ENCODE measurements at places on chromosomes 1 and 21. TPM values are rescaled to one million over a fixed set of nuclear protein-coding genes. Genes with fewer than 3 reads are reported as not detected.

Gene CELA3A
- total RNA-seq, result not detected

Gene PADI3
- not detected for total RNA-seq

Gene OR2T1
- not detected for total RNA-seq

Gene SV2A
- 17.9 TPM for total RNA-seq

Gene DIO1
- total RNA-seq, result not detected

Gene GUCA2A
- total RNA-seq, result not detected

Gene HTR6
- total RNA-seq, result not detected

Gene ADORA3
- total RNA-seq, result not detected

- H3K36me3 ChIP-seq, result no peaks in the 10 kb centered on the region
- DNase-seq, result no peak
- H3K4me1 ChIP-seq, result no peaks in the 10 kb centered on the region
Measured at GRCh38 chr1:77467021-77467595, 185.3 kb downstream of the AK5 start.

- H3K36me3 ChIP-seq, result no peaks in the 10 kb centered on the region
- DNase-seq, result no peak
- no peaks in the 10 kb centered on the region for H3K27me3 ChIP-seq
- H3K4me1 ChIP-seq, result no peaks in the 10 kb centered on the region
- no peak overlapping the region for H3K27ac ChIP-seq
Measured at GRCh38 chr1:79955966-79956365, 949.4 kb upstream of the ADGRL4 start.

DNA sequence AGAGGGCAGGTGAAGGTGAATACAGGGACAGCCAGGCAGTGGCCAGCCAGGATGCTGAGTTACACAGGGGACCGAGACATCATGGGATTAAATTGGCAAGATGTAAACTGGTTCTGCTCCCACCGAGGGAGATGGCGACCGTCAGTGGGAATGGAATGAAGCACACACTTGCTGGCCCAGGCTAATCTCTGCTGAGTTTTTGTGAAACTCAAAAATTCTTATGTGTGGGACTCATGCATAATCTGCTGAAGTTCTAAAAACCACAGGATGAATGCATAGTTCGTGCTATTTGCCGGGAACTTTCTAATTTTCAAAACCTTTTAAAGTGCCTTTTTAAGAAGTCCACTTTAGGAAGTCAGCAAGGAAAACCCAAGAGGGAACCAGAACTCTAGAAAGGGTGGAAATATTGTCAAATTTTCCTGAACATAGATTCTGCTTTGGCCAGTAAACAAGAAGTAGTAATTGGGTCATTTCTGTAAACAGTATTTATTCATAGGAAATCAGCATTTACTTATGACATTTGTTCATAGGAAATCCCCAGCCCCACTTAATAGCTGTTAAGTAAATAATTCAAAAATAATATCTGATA lies 85.4 kb upstream of the ROR1 start:
- H3K36me3 ChIP-seq, result no peaks in the 10 kb centered on the region
- H3K27ac ChIP-seq, result no peak overlapping the region
- H3K4me1 ChIP-seq, result peaks cover 3% of the 10 kb centered on the region
- H3K27me3 ChIP-seq, result peaks cover 9% of the 10 kb centered on the region
- no peak for DNase-seq
- H3K4me3 ChIP-seq, result no peak overlapping the region

DNA sequence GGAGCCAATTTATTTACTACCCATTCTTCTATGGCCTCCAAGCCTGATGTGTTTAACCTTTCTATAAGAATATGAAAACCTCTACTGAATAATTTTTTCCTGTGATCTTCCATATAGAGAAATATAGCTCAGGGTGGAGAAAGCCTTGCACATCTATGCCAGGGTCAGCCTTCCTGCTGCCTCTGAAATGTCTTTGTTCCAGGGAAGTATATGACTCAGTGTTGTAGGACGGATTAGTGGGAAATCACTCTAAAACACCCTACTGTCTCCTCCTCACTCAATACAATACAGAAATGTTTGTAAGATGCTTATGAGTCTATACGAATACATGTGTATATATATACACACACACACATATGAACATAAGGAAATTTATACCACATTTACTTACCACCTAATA lies 1044.9 kb downstream of the BRINP3 start:
- no peaks in the 10 kb centered on the region for H3K4me1 ChIP-seq
- no peak overlapping the region for H3K27ac ChIP-seq
- H3K4me3 ChIP-seq, result no peak overlapping the region
- no peaks in the 10 kb centered on the region for H3K36me3 ChIP-seq

- no peak overlapping the region for H3K4me3 ChIP-seq
- no peaks in the 10 kb centered on the region for H3K4me1 ChIP-seq
- no peak for DNase-seq
Measured at GRCh38 chr21:38404177-38404576, 94.1 kb downstream of the ERG start.

DNA sequence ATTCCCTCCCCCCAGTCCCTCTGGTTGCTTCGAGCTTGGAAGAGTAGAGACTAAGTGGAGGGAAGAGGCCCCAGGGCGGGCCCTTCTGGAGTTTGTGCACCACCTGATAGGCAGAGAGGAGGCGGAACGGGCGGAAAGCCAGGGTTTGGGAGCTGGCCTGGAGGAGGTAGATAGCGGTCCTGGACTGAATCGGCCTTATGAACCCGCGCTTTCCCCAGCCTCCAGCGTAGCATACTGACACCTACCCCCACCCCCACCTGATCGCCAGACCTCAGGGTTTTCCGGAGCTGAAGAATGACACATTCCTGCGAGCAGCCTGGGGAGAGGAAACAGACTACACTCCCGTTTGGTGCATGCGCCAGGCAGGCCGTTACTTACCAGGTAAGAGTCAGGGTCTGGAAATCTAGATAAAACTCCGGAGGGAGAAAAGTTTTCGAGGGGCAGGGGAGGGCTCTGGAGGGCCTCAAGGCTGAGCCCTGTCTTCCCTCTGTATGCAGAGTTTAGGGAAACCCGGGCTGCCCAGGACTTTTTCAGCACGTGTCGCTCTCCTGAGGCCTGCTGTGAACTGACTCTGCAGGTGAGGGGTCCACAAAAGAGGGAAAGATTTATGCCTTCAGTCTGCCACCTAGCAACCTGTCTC lies 705 bp downstream of the UROD start:
- DNase-seq, result no peak
- peaks cover 21% of the 10 kb centered on the region for H3K36me3 ChIP-seq
- peak overlapping the region; percentile 78 for H3K4me3 ChIP-seq
- peaks cover 34% of the 10 kb centered on the region for H3K4me1 ChIP-seq

- H3K4me3 ChIP-seq, result no peak overlapping the region
- H3K27ac ChIP-seq, result no peak overlapping the region
- H3K27me3 ChIP-seq, result no peaks in the 10 kb centered on the region
- H3K4me1 ChIP-seq, result no peaks in the 10 kb centered on the region
Measured at GRCh38 chr1:10378081-10378841, 20.6 kb upstream of the PGD start.

DNA sequence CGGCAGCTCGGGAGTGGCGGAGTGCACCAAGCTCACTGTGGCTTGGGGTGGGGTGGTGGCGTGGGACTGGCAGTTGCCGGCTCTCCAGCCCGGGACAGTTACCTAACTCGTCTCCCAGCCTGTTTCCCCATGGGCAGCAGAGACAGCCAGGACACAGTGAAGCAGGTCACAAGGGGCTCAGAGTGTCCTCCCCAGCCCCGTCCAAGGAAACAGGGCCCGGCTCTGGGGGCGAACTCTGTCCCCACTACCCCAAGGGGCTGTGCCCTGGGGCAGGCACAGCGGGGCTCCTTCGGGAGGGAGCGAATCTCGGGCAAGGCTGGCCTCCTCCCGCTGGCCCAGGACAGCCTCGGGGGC lies 759 bp downstream of the GPR157 start:
- H3K36me3 ChIP-seq, result no peaks in the 10 kb centered on the region
- H3K27ac ChIP-seq, result no peak overlapping the region
- peaks cover 36% of the 10 kb centered on the region for H3K4me1 ChIP-seq
- peaks cover 11% of the 10 kb centered on the region for H3K27me3 ChIP-seq
- H3K4me3 ChIP-seq, result peak overlapping the region; percentile 85

GRCh38 chr1:218494449-218494852 lies 149.3 kb downstream of the TGFB2 start:
- no peak overlapping the region for H3K4me3 ChIP-seq
- peaks cover 4% of the 10 kb centered on the region for H3K4me1 ChIP-seq
- H3K36me3 ChIP-seq, result no peaks in the 10 kb centered on the region
- H3K27me3 ChIP-seq, result peaks cover 5% of the 10 kb centered on the region

DNA sequence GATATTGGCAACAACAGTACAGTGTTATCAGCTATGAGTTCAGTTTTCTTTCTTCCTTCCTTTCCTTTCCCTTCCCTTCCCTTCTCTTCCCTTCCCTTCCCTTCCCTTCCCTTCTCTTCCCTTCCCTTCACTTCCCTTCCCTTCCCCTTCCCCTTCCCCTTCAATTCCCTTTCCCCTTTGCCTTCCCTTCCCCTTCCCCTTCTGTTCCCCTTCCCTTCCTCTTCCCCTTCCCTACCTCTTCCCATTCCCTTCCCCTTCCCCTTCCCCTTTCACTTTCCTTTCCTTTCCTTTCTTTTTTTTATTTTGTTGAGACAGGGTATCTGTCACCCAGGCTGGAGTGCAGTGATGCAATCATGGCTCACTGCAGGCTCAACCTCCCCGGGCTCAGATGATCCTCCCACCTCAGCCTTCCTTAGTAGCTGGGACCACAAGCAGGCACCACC lies 72.3 kb upstream of the CAPZB start:
- DNase-seq, result no peak
- peaks cover 15% of the 10 kb centered on the region for H3K4me1 ChIP-seq
- no peak overlapping the region for H3K27ac ChIP-seq
- H3K36me3 ChIP-seq, result no peaks in the 10 kb centered on the region

- no peaks in the 10 kb centered on the region for H3K4me1 ChIP-seq
- H3K4me3 ChIP-seq, result no peak overlapping the region
- no peaks in the 10 kb centered on the region for H3K36me3 ChIP-seq
Measured at GRCh38 chr21:45297869-45298268, 10.2 kb upstream of the POFUT2 start.

GRCh38 chr1:115529216-115529897 lies 112.4 kb upstream of the VANGL1 start:
- DNase-seq, result no peak
- H3K4me1 ChIP-seq, result no peaks in the 10 kb centered on the region
- H3K36me3 ChIP-seq, result no peaks in the 10 kb centered on the region
- no peak overlapping the region for H3K4me3 ChIP-seq
- H3K27me3 ChIP-seq, result peaks cover 7% of the 10 kb centered on the region
- H3K27ac ChIP-seq, result no peak overlapping the region

- H3K4me3 ChIP-seq, result no peak overlapping the region
- peaks cover 9% of the 10 kb centered on the region for H3K27me3 ChIP-seq
- H3K36me3 ChIP-seq, result no peaks in the 10 kb centered on the region
Measured at GRCh38 chr1:209580577-209580976, 2.9 kb upstream of the CAMK1G start.

DNA sequence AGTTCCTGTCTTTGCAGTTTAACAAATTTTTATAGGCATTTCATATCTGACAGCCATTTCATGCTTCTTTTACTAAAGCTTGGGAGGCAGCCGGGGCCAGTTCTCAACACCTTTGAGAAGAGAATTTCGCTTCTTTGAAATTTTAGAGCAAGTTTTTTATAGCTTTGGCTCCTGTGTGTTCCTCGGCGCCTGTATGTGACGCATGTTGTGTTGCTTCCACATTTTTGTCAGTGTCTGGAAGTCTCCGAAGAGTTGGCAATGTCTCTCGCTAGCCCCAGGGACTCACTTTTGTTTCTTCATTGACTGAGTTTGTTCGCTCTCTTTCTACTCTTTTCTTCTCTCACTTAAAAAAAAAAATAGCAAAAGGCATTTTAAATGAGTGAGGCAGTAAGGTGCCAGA lies 386.9 kb upstream of the PLXNA2 start:
- H3K4me1 ChIP-seq, result no peaks in the 10 kb centered on the region
- DNase-seq, result no peak
- no peaks in the 10 kb centered on the region for H3K27me3 ChIP-seq
- no peak overlapping the region for H3K27ac ChIP-seq
- H3K4me3 ChIP-seq, result no peak overlapping the region

- no peak for DNase-seq
Measured at GRCh38 chr1:35394386-35394785, 125.9 kb downstream of the ZMYM4 start.

DNA sequence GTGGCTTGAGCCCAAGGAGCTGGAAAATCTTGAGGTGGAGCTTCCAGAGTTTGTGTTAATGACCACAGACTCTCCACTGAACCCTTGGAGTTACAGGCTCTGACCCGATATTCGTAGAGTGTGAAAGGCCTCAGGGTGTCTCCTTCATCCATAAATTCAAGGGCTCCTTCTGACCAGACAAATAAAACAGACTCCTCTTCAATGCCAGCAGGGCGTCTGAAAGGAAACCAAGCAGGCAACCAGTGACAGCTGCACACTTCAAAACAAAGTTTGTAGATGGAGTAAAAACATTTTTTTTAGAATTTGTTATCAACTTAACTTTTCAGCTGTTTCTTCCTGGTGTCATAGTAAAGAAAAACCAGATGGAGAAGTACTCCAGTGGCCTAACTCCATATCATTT lies 161.1 kb downstream of the KCTD3 start:
- no peak overlapping the region for H3K4me3 ChIP-seq
- H3K4me1 ChIP-seq, result no peaks in the 10 kb centered on the region
- no peaks in the 10 kb centered on the region for H3K36me3 ChIP-seq
- no peaks in the 10 kb centered on the region for H3K27me3 ChIP-seq

GRCh38 chr1:197284325-197284724 lies 16.3 kb downstream of the CRB1 start:
- H3K36me3 ChIP-seq, result no peaks in the 10 kb centered on the region
- no peak overlapping the region for H3K4me3 ChIP-seq
- peaks cover 7% of the 10 kb centered on the region for H3K27me3 ChIP-seq
- peaks cover 3% of the 10 kb centered on the region for H3K4me1 ChIP-seq
- DNase-seq, result no peak
- no peak overlapping the region for H3K27ac ChIP-seq

DNA sequence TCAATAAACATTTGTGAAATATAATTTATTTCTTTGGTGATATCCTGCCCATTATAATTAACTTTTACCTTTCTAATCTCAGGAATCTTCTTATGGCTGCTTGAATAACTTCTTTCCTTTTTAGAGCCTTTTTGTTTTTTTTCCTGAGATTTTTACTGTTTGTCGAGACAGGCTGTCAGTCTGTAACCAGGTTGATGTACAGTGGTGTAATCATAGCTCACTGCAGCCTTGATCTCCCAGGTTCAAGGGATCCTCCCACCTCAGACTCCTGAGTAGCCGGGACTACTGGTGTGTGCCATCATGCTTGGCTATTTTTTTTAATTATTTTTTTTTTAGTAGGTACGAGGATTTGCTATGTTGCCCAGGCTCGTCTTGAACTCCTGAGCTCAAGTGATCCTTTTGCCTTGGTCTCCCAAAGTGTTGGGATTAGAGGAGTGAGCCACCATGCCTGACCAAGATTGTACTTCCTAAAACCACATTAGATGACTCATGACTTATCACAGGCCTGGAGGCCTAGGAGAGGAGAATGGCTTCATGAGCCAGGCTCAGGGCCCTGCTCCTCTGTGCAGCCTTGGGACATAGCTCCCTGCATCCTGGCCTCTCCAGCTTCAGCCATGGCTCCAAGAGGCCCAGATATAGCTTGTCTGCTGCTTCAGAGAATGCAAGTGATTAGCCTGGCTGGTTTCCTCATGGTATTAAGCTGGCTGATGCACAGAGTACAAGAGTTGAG lies 48.6 kb downstream of the CTH start:
- DNase-seq, result no peak
- no peak overlapping the region for H3K4me3 ChIP-seq
- H3K27me3 ChIP-seq, result no peaks in the 10 kb centered on the region

All from activated T-helper 2 cell treated with anti-CD3 and anti-CD28 coated beads, Interferon-gamma antibody, Interleukin-2, Interleukin-4, amounts not matched to agents 10 μg/mL and 5 μg/mL and 100 μg/mL, durations not matched to agents 14 hours and 24 hours and 36 hours (primary cell).